ENCODE measurements at places on chromosomes 2 and 18. TPM values are rescaled to one million over a fixed set of nuclear protein-coding genes. Genes with fewer than 3 reads are reported as not detected.

Gene POTEC
- not detected for total RNA-seq

Gene HTR2B
- not detected for total RNA-seq

DNA sequence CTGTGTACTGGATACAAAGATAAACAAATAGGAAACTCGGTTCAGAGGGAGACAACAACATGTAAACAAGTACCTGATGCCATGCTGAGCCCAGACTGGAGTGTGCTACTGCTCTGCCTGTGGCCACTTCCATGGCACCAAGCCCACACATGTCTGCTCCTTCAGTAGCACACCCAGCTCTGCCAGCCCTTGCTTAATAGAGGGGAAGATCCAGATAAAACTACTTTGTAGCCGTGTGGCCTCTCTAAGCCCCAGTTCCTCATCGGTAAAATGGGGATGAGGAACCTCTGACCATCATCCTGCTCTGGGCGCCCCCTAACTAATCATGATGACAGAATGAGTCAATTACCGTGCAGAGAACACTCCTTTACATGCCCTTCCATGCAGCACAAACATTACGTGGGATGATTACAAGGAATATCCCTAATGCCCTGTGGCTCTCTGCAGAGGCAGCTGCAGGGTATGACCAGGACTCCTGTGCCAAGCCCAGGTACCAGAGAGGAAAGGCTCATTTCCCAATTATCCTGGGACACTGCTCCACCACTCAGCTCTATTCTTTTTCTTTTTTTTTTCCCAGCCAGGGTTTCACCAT is 34.9 kb downstream of the DNMT3A start:
- H3K27me3 ChIP-seq: no peaks in the 10 kb centered on the region
- H3K4me3 ChIP-seq: no peak overlapping the region
- no peak for DNase-seq
- no peaks in the 10 kb centered on the region for H3K36me3 ChIP-seq
- no peak overlapping the region for H3K27ac ChIP-seq

DNA sequence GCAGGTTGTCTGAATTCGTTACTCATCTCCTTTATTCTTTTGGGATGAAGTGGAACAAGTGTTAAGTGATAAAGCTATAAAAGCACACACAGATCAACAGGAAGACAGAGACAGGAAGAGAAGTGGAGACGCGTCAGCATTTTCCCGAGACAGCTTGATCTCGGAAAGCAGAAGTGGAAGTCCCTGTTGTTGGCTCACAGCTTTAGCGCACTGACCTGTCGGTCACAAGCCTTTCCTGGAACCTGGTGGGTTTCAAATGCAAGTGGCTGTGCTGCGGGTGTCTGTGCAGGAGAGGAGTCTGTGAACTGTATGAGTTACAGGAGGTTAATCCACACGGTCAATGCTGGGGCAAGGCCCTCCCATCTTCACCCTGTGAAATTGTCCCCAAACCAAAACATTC is 116.6 kb upstream of the PELI1 start:
- no peak overlapping the region for H3K4me3 ChIP-seq
- DNase-seq: no peak
- no peaks in the 10 kb centered on the region for H3K27me3 ChIP-seq
- no peak overlapping the region for H3K27ac ChIP-seq
- no peaks in the 10 kb centered on the region for H3K36me3 ChIP-seq

All from astrocyte (in vitro differentiated cells and primary cell).